ENCODE measurements at places on chromosomes 2 and 18.

DNA sequence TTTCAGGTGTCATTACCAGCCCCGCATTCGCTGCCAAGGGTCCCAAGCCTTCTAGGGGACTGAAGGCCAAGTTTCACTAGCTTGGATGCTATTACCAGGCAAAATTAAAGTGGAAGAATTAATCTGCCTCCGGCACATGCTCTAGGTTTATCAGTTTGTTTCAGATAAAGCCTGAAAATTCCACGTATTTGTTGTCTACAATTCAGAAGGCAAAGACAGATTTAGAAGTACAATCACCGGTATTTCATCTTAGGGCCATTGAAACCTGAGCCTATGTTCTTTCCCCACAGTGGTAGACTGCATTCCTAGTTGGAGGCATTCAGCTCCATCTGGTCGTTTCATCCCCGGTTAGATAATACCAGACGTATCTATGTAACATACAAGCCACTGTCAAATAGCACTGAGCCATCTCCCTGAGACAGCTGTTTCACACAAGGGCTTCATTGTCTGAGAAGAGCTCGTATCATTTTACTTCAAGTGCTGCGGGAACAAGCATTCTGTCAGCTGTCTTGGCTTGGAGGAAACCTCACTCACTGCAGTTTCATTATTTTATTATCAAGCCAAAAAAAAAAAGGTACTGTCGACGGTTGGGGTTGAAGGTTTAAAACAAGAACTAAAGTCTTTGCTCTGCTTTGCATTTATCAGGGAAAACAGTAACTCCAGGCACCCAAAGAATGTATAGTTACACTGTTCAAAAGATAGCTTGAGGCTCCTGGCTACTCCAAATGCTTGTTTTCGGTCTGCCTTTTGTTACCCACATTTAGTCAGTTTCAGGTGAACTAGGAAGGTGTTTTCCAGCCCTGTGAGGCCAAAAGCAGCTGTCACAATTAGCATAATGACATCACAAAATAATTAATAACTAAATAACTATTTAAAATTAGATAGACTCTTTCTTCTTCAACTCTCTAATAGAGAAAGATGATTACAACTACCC, 76.7 kb downstream of the TGIF1 start:
- DNase-seq, result no peak

- no peak for DNase-seq
Observed at GRCh38 chr2:124810132-124810531, 785.0 kb downstream of the CNTNAP5 start.

DNA sequence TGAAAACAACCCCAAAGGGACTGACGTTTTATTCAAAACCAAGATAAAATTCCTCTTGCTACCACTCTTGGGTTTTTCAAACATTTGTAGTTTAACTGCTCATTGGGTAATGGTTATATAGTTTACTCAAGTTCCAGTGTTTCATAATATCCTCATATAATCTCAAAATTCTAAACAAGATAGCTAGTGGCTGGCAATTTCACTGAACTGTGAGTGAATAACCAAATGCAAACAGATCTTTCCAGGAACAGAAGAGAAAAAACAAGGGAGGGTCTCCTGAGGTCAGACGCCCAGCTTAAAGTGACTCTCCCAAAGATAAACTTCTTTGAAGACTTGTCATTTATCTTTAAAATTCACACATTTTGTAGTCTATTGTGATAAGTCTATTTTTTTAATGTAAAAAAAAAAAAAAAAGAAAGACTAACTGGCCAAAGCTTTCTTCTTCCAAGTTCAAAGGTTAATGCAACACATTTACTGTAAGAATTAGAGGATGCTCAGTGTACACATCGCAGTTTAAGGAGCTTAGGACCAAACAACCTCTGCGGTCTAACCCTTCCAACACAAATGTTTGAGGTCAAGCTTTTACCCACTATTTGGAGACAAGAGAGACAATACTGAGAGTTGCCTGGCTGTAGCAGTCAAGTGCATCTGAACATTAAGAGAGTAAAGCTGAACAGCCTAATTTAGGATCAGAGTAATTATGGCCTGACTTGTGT, 26.6 kb downstream of the LPIN2 start:
- no peak for DNase-seq

- DNase-seq, result no peak
Observed at GRCh38 chr2:86186431-86186830, 8.8 kb downstream of the IMMT start.

DNA sequence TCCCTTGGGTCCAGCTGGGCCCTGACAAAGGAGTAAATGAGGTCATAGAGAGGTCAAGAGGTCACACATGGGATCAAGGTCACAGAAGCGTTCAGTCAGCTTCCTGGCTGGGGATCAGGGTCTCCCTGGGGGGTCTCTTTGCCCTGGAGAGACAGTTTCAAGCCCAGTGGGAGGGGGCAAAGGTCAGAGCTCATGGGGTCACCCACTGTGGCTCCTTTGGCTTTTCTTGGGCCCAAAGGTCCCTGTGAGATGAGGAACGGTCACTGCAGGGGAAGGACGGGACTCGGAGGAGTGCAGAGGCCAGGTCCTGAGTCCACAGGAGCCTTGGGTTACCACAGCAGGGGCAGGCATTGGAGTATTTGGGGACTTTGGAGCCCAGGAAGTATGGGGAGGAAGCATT, 30.7 kb upstream of the ANKRD62 start:
- DNase-seq, result no peak

GRCh38 chr18:9735238-9735637, 27.1 kb downstream of the RAB31 start:
- DNase-seq, result no peak
